ENCODE measurements at places on chromosomes 16 and 17.

DNA sequence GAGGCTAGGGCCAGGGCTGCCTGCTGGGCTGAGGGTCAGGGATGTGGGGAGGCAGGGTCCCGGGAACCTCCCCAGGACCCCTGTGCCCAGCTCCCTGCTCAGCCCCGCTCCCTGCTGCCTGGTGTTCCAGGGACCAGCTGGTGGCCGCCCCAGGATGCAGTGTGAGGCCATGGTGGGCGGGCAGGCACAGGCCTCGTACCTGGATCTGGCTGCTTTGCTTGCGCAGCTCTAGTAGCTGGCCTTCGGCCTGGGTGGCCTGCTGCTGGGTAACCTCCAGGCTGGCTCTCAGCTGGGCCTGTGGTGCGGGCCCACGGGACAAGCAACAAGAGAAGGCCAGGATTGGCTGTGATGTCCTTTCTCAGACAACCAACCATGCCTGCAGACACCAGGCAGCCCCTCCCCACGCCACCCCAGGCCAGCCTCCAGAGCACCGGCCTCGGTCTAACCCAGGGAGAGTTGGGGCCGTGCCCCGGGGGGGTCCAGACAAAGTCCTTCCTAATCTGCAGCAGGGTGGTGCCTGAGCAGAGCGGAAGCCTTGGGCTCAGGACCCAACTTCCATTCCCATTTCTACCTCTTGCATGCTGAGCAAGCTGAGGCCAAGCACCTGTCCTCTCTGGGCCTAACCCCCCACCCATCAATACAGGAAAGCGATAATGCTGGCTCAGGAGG is 4.1 kb downstream of the TRIM65 start:
- no peak for DNase-seq

DNA sequence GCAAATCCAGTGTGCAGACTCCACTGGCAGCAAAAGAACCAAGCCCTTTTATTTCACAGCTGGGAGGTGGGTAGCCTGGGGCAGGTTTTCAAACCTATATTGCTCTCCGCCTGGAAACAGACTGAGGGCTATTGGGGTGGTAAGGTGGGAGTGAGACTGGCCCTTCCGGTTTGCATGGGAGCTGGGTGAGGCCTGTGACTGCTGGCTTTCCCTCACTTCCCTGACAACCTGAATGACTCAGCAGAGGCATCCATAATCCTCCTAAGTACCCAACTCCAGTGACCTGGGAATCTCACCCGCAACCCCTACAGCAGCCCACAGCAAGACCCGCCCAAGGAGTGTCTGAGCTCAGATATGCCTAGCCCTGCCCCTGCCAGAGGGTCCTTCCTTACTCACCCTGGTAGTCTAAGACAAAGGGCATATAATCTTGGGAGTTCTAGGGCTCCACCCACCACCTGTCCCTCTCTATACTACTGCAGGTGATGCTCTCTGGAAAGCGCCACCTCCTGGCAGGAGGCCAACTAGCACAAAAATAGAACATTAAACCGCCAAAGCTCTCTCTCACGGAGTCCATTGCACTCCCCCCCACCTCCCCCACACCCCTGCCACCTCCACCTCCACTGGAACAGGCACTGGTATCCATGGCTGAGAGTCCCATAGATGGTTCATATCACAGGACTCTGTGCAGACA is 602.0 kb upstream of the C16orf82 start:
- no peak for DNase-seq

DNA sequence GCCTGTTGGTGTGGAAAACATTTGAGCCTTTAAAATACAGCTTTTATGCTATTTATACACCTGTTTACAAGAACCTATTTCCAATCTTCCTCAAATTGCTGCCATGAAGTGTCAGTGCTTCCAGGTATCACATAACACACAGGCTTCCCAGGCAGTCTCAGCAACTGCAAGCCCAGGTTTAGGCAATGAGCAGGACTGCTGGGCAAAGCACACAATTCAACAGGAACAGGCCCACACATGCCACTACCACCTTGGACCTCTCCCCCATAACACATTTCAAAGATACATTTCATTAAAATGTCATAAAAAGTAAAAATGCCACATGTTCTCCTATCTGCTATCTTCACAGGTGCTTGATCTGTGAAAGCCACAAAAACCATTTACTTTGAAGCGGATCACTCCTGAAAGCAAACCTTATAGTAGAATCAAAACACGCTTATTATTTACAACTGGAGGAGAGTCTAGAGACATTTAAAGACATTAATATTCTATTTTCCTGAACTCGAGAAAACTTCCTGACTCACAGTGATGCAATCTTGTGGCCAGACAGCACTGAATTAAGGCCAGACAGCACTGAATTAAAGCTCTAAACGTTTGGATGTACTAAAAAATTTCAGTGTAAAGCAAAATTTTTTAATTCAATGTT is 31.5 kb downstream of the ANKFY1 start:
- peak; percentile 10 for DNase-seq

- DNase-seq: no peak
These were observed 42.0 kb upstream of the NFAT5 start for GRCh38 chr16:69523566-69524305.

- no peak for DNase-seq
These were observed 29.5 kb downstream of the SMURF2 start for GRCh38 chr17:64632606-64633005.

DNA sequence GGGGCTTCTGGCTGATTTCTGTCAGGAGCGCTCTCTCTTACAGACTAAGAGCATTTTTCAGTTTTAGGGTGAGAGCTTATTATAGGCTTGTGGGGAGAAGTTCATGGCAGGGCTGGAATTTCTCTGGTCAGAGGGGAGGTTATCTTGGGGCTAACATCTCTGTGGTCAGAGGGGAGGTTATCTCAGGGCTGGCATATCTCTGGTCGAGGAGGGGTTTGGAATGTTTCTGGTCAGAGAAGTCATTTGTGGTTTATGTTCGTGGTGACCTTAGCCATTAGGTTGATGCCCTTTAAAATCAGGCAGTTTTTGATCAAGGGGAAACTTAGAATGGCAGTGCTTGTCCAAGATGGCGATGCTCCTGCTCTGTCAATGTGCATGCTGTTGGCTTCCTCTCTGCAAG is 10.8 kb upstream of the USP31 start:
- DNase-seq: no peak

GRCh38 chr16:85621698-85622428 is 8.7 kb downstream of the GSE1 start:
- no peak for DNase-seq

DNA sequence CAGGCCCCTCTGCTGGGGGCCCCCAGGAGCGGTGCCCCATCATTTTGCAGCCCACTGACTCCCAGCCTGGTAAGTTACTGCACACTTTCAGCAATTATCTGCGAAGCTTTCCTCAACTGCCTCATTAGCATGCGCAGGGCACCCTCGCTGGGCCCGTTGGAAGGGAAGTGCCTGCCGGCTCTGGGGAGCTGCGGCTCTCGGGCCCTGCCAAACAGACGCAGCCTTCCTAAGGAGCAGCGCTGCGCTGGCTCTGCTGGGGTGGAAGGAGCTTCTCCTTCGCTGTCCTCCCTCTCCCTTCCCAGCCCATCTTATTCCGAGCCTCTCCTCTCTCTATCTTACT is 71.0 kb downstream of the RBBP6 start:
- DNase-seq: no peak

DNA sequence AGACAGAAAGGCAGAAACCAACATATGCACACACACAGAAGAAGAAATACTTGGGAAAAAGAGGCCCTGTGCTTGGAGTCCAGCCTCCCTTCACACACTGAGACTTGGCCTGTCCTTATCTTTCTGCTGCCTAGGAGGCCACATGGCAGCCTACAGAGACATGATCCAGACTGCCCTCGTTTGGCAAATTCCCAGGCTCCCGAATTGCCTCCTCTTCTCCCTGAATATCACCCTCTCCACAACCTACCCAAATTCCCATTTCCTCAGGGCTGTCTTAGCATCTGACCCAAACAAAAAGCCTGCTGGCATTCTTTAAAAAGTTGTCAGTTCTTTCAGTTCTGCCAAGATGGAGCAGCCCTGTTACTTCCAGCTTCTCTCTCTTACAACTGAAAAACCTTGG is 59.8 kb downstream of the DNAH17 start:
- no peak for DNase-seq

DNA sequence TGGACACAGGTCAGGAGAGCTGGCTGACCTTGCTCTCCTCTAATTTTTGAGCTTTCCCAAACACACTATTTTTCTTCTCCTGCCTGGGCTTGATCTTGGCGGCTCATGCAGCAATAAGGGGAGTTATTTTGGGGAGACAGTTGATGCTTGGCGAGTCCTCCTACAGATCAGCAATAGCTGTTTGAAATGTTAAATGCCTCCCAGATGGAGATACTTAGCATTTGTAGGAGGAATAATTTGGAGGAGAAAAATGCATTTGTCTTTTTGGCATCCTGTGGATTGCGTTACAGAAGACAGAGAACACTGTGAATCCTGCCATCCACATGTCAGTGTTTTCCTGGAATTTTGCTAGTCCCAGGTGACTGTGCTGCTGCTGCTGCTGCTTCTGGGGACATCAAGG is 328.0 kb upstream of the XYLT1 start:
- DNase-seq: no peak

DNA sequence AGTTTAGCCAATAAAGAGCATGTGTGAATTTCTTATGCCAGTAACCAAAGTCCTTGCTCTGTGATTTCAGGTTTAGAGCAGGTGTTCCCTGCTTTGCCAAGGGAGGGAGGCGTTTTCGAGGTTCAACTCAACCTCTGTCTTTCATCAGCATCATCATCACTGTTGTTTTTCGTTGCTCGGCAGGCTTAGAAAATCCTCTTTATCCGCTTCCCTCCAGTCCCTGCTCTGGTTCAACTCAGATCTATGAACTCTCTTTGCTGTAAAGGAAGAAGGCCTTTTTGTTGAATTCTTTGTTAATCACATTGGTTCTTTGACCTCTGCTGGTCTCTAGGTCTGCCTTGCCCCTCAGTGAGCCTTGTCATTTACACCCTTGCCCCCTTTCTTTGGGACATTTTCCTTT is 243.9 kb upstream of the RBFOX1 start:
- no peak for DNase-seq

GRCh38 chr17:35969558-35970380 is 11.5 kb downstream of the CCL16 start:
- peak; percentile 78 for DNase-seq

DNA sequence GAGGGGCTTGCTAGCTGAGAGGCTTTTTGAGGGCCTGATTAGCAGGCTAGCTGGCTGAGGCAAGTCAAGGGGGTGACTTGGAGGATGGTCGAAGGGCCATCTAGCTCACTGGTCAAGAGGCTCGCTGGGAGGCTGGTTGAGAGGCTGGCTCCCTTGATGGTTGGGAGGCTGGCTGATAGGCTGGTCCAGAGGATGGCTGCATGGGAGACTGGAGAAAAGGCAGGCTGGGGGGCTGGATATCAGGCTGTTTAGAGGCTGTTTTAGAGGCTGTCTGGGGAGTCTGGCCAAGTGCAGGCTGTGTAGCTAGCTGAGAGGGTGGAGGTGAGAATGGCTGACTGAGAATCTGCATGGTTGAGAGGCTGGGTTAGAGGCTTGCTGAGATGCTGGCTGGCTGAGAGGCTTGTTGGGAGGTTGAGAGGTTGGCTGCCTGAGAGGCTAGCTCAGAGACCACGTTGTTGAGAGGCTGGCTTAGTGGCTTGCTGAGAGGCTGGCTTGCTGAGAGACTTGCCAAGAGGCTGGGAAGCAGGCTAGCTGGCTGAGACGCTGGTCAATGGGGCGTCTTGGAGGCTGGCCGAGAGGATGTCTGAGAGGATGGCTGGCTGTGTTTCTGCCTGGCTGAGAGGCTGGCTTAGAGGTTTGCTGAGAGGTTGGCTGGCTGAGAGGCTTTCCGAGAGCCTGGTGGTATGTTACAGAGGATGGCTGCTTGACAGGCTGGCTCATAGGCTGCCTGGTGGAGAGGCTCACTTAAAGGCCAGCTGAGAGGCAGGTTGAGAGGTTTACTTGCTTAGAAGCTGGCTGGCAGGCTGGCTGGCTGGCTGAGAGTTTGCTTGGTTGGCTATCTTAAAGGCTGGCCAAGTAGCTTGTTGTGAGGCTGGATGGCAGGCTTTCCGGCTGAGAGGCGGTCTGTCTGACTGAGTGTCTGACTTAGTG is 36.6 kb upstream of the ACSM2B start:
- no peak for DNase-seq

GRCh38 chr16:85451641-85452363 is 161.3 kb upstream of the GSE1 start:
- no peak for DNase-seq

GRCh38 chr16:62059527-62059926 is 23.3 kb upstream of the CDH8 start:
- no peak for DNase-seq

DNA sequence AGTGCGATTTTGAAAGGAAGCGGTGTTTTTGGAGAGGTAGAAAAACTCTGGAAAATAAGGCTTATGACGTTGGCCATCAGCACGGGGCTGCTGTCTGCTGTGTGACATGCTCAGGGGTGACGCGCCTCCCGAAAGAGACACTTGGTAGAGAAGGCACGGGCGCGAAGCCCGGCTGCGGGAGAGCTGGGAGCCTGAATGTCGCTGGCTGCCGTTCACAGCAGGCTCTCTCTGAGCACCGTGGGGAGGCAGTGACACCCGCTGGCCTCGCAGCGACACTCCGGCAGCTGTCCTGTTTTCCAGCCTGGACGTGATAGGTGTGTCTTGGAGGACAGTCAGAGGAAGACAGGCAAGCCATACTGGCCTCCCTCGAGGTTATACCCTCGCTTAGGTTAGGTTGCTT is 759.1 kb upstream of the RBFOX1 start:
- DNase-seq: no peak

GRCh38 chr17:82603981-82604448 is 44.2 kb downstream of the WDR45B start:
- DNase-seq: peak; percentile 36

DNA sequence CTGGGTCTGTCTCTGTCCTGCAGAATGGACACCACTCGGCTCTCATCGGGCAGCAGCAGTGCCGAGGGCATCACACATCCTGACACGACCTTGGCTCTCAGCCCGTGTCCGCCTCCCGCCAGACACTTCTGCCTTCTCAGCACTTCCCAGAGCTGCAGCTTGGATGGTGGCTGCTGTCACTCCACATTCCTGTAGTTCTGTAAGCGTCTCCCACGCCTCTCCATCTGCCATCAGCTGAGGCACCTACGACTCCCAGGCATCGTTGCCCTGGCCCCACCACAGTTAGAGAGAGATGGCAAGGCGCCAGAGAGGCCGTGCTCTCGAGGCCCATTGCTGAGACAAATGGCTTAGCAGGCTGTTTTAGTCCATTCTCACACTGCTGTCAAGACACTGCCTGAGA is 195.9 kb upstream of the CHMP6 start:
- DNase-seq: no peak

GRCh38 chr16:48829336-48830310 is 219.6 kb upstream of the N4BP1 start:
- no peak for DNase-seq

DNA sequence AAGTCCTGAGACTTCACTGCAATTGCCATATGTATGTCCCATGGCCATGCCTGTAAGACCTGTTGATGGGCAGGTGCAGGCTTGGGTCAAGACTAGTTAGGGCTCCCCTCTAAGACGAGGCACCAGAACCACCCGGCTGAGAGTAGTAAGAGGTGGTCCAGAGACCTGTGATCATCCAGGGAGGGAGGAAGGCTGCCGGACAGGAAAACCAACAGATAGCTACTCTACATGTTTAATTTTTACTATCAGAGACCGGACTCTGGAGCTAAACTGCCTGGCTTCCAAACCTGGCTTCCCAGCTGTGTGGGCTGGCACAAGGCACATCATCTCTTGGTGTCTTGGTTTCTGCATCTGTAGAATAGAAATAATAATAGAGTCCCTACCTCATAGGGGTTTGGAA is 73.0 kb downstream of the ERCC4 start:
- no peak for DNase-seq

- no peak for DNase-seq
These were observed 281.5 kb downstream of the SEC14L1 start for GRCh38 chr17:77422104-77422747.

Measured in CD4-positive, alpha-beta T cell treated with Interleukin-10 for 1 hour (primary cell).